ENCODE measurements at places on chromosomes 1 and 21.

- DNase-seq, result no peak
These were observed 8.1 kb upstream of the LMX1A start for GRCh38 chr1:165364568-165365133.

DNA sequence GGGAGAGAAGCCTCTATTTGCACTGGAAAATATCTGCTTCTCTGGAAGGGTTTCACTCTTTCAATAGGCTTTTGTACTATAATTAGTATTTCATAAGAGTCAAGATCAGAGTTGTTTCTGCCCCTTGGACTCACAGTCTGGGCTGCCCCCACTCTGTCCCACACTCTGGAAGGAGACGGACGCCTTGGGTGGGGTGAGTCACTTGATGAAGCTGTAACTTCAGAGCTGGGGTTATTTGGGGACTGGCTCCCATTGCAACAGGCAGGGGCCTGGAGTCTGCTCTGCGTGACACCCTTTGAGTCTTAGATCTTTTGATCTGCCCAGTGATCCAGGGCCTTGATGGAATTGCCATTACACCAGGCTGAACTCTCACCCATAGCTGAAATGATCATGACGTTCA, 4.0 kb upstream of the KCNA10 start:
- DNase-seq, result no peak

DNA sequence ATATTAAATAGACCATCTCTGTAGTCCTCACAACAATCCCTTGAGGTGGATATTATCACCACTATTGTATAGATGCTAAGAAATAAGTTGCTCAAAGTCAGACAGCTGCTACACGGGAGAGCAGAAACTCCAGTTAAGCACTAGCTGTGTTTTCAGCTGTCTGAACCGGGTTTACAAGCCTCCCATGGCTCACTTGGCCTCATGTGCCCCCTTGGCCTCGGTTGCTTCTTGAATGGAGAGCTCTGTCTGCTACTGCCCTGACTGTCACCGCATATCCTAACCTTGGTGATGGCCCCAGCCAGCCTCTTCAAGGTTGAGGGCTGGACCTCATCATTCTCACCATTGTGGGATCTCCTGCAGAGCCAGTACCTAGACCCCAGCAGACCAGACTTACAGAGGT, 123.4 kb downstream of the AK5 start:
- no peak for DNase-seq

GRCh38 chr1:168095476-168095875, 41.3 kb downstream of the GPR161 start:
- DNase-seq, result no peak

- DNase-seq, result no peak
These were observed 12.8 kb downstream of the ADARB1 start for GRCh38 chr21:45087022-45087823.

- no peak for DNase-seq
These were observed 183.9 kb downstream of the NRIP1 start for GRCh38 chr21:14880922-14881321.

- no peak for DNase-seq
These were observed 38.6 kb upstream of the EDN2 start for GRCh38 chr1:41523071-41523470.

DNA sequence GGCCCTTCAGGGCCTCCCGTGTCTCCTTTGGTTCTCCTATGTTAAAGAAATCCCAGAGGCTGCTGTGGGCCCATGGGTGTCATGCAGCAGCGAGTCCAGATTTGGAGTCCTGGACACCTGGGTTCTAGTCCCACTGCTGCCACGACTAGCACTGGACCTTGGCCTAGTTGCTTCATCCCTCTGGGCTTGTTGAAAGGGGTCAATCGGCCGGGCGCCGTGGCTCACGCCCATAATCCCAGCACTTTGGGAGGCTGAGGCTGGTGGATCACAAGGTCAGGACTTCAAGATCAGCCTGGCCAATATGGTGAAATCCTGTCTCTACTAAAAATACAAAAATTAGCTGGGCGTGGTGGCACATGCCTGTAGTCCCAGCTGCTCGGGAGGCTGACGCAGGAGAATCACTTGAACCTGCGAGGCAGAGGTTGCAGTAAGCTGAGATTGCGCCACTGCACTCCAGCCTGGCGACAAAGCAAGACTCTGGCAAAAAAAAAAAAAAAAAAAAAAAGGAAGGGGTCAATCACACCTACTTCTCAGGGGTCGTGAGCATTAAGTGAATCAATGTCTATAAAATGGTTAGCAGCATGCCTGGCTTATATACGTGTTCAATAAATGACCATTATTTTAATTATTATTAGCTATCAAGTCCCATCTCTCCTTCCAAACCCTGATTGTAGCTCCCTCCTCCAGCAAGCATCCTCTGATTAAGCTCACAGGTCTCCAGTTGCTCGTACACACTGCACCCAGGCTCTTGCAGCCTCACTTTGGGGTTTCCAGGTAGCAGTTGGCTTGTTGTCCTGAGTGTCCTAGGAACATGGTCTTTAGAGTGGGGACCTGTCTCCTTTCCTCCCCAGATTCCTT, 43.8 kb downstream of the KIRREL1 start:
- no peak for DNase-seq

DNA sequence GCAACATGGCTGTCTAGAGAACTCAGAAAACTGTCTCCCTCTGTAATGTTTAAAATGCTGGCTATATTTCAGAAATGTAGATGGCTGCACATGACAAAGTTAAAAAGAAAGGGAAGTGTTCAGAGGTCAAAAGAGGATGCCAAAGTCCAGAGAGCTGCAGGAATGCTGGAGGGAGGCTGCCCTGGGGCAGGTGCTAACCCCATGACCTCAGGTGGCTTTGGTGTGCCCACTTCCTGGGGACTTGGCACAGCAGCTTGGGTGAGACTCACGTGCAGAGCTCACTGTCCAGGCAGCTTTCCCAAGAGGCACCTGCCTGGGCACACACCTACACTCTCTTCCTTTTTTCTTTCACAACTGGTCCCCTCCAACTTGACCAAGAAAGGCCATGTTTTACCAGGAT, 256.4 kb downstream of the KCNJ6 start:
- no peak for DNase-seq

- peak; percentile 5 for DNase-seq
These were observed 91.5 kb downstream of the SIPA1L2 start for GRCh38 chr1:232538224-232538942.

GRCh38 chr1:21631944-21632887, 36.9 kb downstream of the RAP1GAP start:
- DNase-seq, result no peak

DNA sequence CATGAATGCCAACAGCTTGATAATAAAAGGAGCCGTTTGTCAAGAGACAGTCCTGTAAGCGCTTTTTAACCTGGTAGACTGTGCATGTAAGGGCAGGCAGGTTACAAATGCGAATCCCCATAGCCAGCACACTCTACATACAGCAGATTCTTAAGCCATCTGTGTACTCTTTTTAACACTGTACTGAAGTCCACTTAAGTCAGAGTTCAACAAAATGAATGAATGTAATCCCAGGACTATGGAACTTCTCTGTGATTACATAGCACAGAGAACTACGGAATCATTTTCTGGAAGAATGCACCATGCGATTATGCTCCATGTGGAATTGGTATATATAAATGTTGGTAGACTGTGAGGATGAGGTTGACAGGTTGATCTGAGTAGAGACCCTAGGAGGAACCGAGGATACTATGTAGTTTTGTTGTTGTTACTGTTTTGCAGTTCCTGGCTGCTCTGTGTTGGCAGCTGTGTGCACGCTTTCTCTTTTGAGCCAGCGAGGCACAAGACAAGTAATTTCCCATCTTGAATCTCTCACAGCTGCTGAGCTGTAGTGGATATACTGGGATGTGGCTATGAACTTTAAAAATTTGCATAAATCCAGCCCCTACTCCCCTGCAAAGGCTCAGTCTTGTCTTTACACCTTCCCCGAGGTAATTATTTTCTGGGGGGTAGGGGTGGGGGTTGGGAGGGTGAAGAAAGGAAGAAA, 21.9 kb downstream of the LRRC8D start:
- DNase-seq, result no peak

- DNase-seq, result no peak
These were observed 425 bp downstream of the DDR2 start for GRCh38 chr1:162632698-162633080.

GRCh38 chr1:936348-937264, 12.9 kb downstream of the SAMD11 start:
- DNase-seq, result no peak

DNA sequence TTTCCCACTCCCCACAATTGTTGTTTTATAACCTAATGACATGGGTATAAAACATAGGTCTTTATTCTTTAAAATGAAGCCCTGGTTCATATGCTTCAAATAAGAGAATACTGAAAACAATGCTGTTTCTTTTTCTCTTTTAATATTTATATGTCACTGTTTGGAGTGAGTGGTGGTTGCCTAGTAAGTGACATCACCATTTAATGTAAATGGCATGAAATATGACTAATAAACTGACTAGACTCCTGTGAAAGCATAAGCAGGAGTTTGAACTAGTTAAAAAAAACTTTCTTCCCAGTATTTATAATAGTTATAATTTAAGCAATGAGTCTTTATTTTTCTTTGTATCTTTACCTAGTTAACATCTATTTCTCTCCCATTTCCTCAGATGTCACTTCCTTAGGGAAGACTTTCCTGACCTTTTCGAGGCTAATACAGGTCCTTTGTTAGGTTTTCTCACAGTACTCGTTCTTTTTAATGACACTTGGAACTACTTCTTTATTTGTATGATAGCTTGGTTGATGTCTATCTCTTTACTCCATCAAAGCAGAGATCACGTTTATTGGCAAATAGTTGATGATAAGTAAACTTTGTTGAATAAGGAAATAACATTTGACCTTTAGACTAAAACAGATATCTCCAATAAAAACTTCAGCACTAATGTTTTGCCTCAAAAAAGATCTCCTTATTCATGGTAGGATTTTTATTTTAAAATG, 105.4 kb upstream of the PDC start:
- DNase-seq, result no peak

GRCh38 chr1:10188133-10188650, 22.2 kb upstream of the KIF1B start:
- no peak for DNase-seq

GRCh38 chr1:115829023-115829674, 11.8 kb downstream of the NHLH2 start:
- DNase-seq, result no peak

DNA sequence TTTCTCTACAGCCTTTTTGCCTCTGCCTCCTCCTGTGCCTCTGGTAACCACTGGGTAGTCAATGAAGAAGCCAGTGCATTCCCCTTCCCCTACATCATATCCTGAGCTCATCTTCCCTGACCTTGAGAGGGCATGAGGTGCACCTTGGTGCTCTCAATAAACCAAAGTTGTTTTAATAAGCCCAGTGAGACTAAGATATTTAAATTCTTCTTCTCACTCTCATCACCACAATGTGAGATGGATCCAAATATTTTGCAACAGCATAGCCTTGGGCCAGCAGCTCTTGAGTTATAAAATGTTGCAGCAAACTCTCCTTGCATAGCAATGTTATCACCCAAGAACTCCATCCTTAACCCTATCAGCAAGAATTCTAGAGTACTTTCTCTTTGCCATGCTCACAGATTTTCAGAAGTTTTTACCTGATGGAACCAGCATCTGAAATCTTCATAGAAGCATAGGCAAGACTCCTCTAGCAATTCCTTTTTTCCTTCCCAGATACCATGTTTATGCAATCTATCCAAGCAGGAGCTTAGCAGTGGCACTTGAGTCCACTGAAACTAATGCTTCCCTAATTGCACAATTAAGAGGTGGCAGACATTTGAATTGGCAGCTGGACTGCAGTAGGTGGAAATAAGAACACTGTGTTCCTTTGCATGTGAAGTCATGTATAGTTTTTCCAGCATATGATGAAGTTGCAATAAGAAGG, 36.8 kb downstream of the CDC7 start:
- no peak for DNase-seq

- peak; percentile 43 for DNase-seq
These were observed 30.0 kb downstream of the EPHA10 start for GRCh38 chr1:37734629-37735591.

DNA sequence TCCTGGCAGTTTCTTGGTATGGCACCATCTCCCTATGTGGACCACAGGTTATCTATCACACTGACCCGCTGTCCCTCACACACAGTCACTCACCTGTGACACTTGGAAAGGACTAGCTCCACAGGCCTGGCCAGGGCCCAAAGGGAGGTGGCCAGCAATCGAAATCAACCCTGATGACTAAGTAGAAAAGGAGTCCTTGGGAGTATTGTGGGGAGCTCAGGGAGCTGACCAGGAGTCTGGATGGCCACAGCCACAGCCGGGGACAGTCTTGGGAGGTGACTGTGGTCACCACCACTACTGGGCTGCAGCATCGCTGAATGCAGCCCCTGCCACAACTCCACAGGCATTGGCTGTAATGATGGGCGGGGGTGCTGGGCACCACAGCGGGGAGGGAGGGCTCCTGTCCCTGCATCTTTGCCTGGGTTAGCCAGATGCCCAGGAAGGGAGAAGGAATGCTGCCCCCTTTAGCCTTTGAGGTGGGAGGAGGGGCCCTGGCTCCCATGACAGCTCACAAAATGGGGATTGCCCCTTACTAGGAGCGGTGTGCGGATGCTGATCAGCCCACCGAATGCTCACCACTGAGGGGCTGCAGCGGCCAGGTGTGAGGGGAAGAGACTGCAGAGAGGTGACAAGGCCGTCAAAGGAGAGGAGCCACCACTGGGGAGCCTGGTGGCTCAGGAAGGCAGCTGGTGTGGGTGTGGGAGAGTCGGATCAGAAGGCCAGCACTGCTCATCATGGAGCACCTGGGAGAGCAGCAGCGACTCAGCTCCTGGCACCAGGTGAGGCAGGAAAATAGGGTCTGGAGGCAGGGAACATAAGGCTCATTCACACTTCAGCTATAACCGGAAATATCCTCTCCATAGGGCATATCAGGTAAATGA, 61.3 kb downstream of the H3-3A start:
- DNase-seq, result no peak

All from stimulated activated CD4-positive, alpha-beta T cell treated with anti-CD3 and anti-CD28 coated beads, Interleukin-15, amount 100 ng/mL, for 24 hours (primary cell).